ENCODE measurements at places on chromosomes 3 and 15. TPM values are rescaled to one million over a fixed set of nuclear protein-coding genes. Genes with fewer than 3 reads are reported as not detected.
A peak's percentile ranks its signal among the peaks of the same experiment; 100 is the strongest.

GRCh38 chr3:105826778-105827634 is 41.8 kb downstream of the CBLB start:
- no peak for DNase-seq

- DNase-seq: no peak
Observed at GRCh38 chr15:85430406-85431204, 50.2 kb downstream of the AKAP13 start.

DNA sequence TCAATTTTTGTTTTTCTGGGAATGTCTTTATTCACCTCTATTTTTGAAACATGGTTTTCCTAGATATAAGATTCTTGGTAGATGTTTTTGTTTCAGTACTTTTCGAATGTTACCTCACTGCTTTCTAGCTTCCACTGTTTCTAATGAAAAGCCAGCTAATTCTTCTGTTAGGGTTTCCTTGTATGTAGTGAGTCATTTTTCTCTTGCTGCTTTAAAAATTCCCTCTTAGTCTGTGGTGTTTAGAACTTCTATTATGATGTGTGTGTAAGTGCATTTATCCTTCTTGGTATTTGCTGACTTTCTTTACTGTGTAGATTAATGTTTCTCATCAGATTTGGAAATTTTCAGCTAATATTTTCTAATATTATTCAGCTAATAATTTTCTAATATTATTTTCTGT is 151.1 kb upstream of the OSTN start:
- DNase-seq: peak; percentile 60

DNA sequence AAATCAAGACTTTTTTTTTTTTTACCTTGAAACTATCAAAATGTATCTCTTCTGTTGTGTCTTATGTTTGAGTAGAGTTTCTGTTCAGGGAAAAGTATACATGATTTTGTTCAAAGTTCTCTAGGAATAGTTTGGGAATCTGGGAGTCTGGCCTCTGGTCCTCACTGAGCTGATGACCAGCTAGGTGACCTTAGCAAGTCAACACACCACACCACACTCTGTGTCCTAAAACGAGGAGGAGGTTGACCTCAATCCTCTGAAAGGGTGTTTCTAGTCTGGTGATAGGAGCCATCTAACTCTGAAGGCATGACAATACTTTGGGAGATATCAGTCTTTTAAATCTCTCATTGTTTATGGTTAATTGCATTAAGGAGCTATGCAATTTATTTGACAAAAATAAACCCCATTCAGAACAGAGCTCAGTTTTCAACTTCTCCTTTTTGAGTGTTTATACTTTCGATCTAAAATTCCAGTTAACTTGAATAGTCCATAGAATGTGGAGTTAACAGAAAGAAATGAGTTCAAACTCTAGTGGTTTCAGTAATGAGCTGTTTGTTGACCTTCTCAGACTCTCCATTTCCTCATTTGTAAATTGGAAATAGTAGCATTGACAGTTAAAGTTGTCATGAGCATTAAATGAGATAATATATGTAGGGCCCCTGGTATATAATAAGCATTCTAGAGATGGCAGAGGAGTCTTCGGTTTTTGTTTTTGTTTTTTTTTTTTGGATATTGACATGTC is 112.2 kb upstream of the LRRN1 start:
- DNase-seq: no peak

DNA sequence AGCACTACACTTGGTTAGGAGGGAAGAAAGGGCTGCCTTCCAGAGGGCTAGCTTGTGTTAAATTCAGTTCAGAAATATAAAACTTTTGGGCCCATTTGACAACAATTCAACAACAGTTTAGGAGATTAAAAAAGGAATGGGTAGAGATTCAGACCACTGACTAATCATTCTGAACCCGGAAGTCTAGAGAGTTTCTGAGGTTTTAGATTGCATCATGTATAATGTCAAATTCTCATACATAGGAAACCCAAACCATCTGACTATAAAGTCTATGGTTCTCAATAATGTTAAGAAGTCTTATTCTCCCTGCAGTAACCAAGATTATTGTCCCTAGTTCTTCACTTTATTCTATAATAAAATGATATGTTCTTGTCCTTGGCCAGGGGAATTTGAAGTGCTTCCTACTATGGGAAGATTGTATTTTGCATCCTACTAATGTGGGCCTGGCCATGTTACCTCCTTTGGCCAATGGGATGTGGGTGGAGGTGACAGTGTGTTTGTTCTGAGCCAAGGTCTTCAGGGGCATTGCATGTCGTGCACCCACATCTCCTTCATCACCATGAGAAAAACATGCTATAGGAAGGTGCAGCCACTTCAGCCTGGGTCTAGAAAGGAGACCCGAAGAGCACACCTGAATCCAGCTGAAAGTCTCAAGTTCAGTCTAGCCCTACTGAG is 66.4 kb upstream of the CCNL1 start:
- DNase-seq: no peak

GRCh38 chr3:124584245-124584551 is 146.1 kb upstream of the UMPS start:
- no peak for DNase-seq

DNA sequence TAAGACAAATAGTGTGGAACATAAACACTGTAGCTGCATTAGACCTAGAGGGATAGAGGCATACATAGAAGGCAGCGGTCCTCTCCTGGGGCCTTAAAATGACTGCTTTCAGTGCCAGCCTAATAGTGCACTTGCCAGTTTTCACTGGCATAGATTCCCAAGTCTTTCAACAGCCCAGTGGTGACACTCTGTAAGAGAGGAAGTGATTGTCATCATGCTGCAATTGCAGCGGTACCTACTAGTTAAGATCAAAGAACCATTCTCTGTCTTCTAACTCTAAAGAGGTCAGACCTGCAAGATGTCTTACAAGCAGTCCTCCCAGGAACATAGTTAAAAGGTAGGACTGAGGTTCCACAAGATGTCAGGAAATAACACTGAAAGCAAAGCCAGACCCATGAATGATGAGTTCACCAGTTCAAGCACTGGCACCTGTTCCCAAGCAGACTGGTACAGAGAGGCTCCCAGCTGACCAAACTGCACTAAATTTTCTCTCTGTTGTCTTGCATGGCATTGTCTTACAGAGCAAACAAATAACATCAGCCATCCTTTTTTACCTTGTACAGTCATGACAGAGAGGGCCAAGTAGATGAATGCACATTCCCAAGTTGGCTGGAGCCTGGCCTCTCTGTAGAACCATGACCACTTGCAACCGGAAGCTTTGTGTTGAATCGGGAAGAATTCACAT is 100.5 kb upstream of the SKOR1 start:
- DNase-seq: no peak

GRCh38 chr3:65091565-65091964 is 403.8 kb upstream of the ADAMTS9 start:
- no peak for DNase-seq

DNA sequence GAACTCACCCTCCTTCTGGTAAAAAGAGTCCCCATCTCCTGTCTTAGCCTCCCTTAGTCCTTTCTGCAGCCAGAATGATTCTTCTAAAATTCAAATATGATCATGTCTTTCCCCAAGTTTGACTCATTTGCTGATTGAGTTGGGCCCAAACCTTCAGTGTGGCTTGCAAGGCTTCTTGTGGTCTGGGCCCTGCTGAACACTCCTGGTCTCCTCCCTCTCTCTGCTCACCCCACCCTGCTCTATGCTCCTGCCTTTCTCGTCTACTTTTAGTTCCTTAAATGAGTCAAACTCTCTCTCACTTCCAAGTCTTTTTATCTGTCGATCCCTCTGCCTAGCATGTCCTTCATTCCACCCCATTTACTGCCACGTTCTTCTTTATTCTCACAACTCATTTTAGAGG is 72.6 kb downstream of the CCR1 start:
- DNase-seq: no peak

STRA6 gene
- 0.45 TPM for total RNA-seq

ANO10 gene
- total RNA-seq: 51.6 TPM

TM4SF18 gene
- 21.5 TPM for total RNA-seq

P3H2 gene
- total RNA-seq: 240 TPM

Measured in renal cortical epithelial cell (primary cell).